ENCODE measurements at places on chromosomes 3 and 15. TPM values are rescaled to one million over a fixed set of nuclear protein-coding genes. Genes with fewer than 3 reads are reported as not detected.

- DNase-seq = no peak
Observed at GRCh38 chr15:79608066-79608864, 176.1 kb downstream of the MINAR1 start.

DNA sequence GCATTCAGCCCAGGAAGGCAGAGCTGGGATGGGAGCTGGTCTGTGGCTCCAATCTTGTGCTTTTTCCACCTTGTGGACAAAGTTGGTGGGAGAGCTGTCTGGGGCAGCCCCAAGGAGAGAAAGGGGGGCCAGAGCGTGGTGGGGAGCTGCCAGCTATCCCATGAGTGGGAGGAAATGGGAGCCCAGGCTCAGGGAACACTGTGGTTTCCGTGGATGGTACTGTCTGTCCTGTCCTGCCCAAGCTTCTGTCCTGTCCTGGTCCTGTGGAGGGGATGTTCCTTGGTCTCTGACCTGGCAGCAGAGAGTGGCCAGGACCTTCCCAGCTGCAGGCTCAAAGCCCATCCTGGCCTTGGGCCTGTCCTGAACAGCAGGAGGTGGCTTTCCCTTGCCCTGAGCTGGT is 72.6 kb upstream of the SEC13 start:
- DNase-seq = no peak

Gene SEMA6D
- not detected for total RNA-seq

Gene CLDN18
- not detected for total RNA-seq

Gene WDR5B
- 4.6 TPM for total RNA-seq
